ENCODE measurements at places on chromosomes 3 and 15.

DNA sequence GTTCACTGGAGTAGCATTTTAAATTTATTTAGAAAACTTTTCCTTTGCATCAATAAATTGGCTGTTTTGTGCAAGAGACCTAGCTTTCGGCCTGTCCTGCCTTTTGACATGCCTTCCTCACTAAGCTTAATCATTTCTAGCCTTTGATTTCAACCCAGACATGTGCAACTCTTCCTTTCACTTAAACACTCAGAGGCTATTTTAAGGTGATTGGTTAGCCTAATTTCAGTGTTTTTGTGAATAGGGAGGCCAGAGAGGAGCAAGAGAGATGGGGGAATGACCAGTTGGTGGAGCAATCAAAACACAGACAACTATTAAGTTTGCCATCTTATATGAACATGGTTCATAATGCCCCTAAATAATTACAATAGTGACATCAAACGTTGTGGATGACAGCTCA is 333.4 kb downstream of the SLC9A9 start:
- no peak for DNase-seq

- no peak for DNase-seq
Measured at GRCh38 chr15:41561104-41561776, 2.2 kb downstream of the TYRO3 start.

GRCh38 chr15:89395461-89395871 is 60.8 kb upstream of the POLG start:
- DNase-seq = no peak

DNA sequence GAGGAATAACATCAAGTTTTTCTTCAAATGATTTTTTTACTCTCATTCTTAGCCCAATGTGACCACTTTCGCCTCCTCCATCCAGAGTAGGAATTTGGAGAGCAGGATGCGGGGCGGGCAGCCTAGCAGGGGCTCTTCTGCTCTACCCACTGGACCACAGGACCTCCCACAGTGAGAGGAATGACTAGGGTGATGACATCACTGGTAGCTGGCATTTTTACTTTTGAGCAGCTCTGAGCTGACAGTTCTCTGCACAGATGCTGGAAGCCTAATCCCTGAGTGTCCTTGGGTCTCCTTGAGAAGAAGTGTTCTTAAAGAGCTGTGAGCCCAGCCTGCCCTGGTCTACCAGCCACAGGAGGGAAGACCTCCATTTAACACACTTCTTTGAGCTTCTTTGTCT is 1.4 kb upstream of the HCN4 start:
- DNase-seq = no peak

DNA sequence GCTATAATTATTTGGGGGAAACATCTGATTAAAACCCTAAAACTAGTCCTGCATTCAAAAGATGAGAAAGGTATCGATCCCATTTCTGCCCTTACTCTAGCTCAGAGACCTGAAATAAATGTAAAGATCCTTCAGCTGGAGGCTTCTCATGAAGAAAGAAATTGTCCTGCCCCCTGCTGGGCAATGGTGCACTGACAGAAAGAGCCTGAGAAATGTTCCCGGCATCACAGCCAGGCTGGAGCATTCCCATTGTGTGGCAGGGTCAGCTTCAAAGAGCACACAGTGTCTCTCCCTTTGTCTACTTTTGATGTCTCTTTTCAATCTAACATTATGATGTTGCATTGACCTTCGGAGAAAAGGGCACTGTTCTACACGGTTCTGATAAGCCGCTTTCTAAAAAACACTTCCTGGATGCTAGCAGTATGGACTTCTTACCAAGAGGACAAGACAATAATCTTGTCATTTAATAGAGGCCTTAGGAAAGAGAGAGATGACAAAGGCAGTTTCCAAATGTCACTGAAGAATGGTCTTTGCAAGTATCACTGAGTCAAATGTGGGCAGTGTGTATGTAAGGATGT is 287.5 kb downstream of the MAGI1 start:
- no peak for DNase-seq

DNA sequence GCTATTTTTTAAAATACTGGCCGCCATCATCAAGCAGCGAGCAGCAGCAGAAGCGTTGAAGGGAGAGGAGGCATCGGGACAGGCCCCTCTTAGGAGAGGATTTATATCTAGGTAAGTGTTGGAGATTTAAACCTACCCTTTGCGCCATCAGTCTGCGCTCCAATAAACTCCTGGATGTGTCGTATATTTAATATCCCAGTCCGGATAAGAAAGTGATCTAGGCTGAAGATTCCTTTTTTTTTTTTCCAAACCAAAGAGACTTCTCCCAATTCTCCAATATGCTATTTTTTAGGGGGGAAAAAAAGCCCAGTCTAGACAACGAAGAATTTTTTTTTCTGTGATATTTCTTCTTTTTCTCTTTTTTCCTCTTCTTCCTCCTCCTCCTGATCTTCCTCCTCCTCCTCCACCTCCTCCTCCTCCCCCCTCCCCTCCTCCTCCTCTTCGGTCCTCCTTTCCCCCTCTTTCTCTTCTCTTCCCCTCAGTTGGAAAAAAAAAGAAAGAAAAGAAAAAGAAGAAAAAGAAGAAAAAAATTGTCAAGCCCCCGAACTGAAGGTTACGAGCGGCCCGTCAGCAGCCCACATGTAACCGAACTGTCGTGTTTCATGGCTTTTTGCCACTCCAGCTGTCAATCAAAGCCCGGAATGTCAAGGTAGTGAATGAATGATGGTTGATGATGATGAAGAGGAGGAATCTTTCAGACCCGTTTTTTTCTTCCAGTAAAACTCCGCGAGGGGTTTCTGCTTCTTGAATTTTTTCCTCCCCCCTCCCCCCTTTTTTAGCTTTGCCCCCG is 835 bp downstream of the MEIS2 start:
- no peak for DNase-seq

DNA sequence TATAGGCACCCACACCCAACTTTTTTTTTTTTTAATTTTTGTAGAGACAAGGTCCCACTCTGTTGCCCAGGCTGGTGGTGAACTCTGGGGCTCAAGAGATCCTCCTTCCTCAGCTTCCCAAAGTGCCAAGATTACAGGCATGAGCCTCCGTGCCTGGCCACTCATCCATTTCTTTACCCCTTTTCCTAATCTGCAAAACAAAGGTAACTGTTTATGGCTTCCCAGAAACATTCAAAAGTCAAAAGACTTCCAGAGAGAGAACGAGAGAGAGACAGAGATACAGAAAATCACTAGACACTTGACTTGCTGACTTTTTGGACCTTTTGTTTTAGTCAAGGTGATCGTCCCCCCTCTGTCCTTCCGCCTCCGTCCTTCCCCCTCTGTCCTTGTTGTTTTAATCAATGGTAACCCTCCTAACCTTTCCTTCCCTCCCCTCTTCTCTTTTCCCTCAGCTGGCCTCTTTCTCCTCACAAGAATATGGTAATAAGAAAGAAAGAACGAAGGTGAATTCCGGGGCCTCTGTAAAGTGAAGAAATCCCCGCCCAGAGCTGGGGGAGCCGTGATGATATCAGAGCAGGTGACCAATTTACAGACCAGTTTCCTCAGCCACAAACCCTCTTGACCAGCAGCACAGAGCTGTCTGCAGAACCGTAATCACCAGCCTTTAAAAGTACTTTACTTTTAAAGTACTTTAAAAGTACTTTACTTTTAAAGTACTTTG is 21.9 kb downstream of the KLHL6 start:
- no peak for DNase-seq

DNA sequence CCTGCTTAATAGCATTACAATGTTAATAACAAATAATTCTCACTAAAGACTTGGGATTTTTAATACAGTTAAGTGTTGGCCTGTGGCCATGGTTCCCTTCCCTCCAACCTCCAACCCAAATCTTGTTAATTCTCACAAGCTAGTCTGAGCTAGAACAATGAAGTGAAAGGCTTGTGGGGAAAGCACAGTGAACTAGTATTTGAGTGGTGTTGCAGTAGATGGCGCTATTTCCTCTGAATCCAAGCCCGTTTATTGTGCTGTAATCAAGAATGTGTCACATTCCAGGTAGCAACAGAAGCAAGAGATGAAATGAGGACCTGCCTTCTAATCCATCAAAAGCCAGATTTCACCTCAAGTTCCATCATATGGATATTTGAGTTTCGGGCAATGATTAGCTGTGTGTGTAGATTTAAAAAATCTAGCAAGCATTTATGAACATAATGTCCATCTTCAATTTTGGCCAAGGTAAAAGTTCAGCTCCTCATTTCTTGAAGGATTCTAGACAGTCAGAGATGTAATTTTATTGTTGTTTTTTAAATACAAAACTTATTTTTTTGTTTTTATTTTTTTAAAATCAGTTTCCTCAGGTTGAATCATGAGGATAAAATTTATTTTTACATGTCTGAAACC is 160.7 kb downstream of the SQOR start:
- DNase-seq = no peak
